ENCODE measurements at places on chromosomes 4 and X.

DNA sequence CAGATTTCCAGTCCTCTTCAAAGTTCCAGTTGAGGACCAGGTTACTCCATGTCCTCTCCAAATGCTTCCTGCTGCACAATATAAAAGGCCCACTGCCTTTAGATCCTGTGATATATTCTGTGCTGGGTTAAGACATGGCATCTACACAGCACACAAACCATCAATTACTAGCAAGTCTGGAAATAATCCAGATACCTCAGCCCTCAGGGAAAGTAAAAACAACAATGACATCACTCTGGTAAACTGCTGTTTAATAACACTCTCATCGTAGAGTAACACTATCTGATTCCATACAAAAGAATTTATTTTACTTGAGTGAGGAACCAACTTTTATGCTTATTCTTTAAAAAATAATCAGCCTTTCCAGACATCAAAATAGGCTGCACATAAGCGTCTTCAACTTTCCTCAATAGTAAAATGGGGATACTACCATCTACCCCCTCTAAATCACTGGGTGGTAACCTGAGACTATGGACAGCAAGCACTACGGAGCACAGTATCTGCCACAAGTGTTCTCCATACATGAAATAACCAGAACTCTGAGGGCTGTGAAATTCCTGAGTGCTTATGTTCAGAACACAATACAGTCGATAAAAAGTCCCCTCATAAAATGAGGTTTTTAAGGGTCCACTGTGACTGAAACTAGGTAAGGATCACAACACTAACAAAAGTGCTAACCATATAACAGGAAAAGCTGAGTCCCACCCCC, 53.4 kb downstream of the ABCG2 start:
- peak; percentile 88 for DNase-seq

- no peak for DNase-seq
Observed at GRCh38 chrX:12153741-12154140, 15.5 kb downstream of the FRMPD4 start.

- DNase-seq, result peak; percentile 58
Observed at GRCh38 chrX:151396042-151396824, 773 bp upstream of the VMA21 start.

DNA sequence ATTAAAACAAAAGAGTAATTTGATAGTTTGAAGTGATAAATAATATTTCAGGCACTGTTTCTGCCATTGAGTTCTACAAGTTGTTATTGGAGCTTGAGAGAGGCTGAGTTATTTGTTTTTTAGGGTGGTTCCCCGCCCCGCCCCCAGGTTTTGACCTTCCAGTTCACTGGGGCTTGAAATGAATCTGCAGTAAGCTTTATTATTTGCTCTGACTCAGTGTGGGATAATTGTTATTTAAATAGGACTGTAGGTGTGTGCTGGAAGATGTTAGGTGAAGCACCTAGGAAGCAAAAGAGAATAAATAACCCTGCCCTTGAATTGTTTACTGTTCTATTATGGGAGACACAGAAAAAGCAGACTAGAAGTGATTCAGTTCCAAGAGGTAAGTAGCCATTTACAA, 81.2 kb upstream of the KCNIP4 start:
- DNase-seq, result no peak

DNA sequence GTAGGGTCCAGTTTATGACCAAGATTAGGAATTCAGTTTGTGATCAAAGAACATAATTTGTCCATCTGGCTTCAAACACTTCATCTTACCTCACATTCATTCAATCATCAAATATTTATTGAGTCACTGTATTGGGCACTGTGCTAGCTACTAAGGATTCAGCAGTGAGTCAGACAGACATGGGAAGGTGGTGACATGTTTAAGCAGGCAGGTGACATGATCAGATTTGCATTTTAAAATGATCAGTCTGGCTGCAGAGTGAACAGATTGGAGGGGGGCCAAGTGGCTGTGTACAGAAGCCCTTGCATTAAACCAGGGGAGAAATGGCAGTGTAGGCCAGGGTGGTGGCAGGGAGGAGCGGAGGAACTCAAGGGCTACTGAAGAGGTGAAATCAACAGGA, 25.1 kb upstream of the APLN start:
- no peak for DNase-seq

GRCh38 chr4:23660865-23661264, 229.0 kb downstream of the PPARGC1A start:
- no peak for DNase-seq

Measured in EH (cell line).